B cell (primary cell): ENCODE measurements at places on chromosomes 2 and 18. TPM values are rescaled to one million over a fixed set of nuclear protein-coding genes. Genes with fewer than 3 reads are reported as not detected.

The SAP130 gene
- polyA plus RNA-seq = 11.8 and 13.4 TPM in 2 replicates

DNA sequence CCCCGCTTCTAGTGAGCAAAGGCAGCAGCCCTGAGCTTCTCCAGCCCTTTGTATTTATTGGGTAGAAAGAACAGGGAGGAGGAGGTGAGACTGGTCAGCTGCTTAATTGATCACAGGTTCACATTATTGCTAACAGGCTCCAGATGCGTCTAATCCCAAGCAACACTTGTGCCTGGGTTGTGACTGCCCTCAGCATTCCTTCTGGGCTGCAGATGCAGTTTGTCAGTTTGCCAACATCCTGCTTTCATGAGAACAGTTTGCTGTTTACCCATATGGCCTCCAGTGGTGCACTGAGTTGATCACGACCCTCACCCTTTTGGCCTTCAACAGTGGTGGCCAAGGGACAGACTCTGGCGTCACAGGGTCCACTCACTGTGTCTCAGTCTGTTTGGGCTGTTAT is 159.5 kb upstream of the ZNF516 start:
- no peak for DNase-seq

DNA sequence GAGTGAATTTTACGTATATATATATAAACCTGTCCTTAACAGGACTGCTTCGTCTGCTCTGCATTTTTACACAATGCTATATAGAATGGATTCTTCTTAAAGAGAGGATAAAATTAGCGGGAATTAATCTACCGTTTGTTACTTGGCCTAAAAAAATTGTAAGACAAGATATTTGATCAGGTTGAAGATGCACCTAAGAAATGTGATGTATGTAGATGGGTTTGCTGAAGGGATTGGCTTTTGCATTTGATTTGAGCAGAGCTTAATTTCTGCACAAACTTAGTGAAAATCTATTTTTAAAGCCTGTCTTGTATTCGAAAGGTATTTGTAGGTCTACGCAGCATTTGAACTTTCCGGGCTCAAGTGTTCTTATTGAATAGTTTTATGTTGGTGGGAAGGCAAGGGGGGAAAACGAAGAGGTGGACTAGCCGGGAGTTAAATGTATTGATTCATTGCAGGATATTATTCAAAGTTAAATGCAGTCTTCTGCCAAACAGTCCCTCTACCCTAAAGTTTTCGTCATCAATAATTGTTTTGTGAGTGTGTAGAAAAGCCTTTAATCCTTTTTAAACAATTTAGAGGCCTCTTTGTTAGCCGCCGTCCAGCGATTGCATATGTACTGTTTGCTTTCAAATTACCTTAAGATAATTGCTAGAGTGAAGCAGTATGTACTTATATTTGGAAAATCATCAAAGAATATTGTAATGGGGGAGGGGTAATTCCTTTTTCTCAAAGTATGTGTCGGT is 1.2 kb downstream of the PPP1CB start:
- no peak for DNase-seq

The PCARE gene
- polyA plus RNA-seq = not detected in 2 replicates

DNA sequence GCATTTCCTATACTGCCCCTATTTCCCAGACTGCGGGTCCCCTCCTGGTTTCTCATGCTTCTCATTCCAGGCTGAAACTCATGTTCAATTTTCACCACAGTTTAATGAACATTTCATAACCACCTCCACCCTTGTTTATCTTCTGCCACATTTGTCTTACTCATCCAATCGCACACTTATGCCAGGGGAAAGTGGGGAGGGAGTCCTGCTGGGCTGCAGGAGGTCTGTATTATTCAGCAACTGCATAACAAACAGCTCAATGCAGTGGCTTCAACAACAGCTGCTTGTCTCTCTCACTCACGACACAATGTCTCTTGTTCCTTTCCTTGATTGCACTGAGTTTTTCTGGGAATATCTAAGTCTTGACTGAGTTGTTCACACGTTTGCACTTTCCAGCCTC is 106.0 kb downstream of the ZNF519 start:
- no peak for DNase-seq

The RAMP1 gene
- 0.37 TPM in 1 of 2 replicates, not detected in the other for polyA plus RNA-seq

DNA sequence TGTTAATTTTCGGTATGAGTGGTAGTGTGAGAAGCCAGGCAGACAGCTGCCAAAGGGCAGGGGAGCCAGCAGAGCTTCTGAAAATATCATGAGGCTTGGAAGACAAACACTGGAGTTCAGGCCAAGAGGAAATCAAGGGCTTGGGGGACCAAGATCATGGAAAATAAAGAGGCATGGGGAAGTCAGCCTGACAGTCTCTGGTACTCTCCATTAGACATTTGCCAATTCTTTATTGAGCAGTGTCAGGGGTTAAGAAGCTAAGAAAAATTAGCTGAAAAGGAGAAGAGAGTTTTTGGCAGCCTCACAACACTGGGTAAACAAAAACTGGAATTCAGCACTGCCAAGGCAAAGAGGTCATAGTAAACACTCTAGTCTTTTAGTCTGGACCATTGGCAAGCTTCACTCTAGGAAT is 612.7 kb downstream of the EPHA4 start:
- DNase-seq = no peak

DNA sequence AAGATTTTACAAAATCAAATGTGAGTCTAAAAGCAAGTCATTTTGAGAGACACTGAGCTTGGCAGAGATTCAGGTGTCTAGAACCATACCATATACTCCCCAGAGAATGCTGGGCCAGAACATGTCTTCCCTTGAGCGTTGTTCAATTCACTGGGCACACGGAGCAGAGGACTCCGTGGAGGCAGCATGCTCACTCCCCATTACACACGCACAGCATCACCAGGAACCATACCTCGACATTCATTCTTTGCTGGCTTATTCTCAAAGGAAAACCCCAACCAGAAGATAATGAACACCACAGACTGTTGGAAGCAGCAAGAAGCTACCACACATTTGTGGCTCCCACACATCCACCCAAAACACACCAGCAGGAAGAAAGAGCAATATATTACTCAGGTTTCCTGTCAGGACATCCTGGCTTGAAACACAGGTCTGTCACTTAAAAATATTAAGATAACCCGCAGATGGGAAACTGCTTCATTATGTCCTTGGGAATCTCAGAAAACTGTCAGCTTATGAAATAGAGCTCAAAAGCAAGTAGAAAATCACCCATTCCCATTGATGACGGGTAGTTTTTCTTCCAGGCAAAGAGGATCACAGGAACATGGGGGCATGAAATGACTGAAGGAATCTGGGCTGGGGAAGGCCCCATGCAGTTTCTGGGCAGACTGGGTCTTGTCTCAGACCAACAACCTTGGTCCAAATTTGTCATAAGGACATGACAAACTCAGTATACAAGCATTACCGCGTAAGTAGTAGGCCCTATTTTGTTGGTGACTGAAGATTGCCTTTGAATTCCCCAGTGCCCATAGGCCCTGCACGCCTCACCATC is 46.4 kb downstream of the PCBP1 start:
- peak; percentile 59 for DNase-seq

GRCh38 chr2:95346231-95346737 is 49.1 kb downstream of the KCNIP3 start:
- no peak for DNase-seq

DNA sequence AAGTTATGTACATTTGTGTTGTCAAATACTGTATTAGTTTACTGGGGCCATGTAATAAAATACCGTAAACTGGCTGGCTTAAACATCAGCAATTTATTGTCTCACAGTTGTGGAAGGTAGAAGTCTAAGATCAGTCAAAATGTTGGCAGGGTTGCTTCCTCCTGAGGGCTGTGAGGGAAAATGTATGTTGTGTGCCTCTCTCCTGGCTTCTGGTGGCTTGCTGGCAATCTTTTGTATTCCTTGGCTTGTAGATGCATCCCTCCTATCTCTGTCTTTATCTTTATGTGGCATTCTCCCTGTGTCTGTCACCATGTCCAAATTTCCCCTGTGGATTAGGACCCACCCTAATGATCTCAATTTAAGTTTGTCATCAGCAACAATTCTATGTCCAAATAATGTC is 37.0 kb upstream of the SLC30A6 start:
- DNase-seq = no peak

DNA sequence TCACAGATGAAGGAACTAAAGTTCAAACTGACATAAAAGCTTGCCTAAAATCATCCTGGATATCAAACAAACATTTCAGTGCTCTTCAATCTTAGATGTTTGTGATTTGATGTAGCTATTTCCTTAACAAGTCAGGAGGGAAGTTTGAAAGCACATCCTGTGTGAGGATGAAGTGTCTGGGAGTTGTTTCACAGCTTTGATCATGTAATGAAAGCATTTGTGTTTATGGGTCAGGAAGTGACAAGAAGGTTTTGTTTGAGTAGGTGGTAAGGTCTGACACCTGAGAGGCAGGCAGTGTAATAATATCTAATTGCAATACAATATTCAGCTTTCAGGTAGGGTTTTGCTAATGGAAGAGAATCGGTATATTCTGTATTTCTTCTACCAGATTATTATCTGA is 26.0 kb upstream of the CSRNP3 start:
- DNase-seq = no peak

DNA sequence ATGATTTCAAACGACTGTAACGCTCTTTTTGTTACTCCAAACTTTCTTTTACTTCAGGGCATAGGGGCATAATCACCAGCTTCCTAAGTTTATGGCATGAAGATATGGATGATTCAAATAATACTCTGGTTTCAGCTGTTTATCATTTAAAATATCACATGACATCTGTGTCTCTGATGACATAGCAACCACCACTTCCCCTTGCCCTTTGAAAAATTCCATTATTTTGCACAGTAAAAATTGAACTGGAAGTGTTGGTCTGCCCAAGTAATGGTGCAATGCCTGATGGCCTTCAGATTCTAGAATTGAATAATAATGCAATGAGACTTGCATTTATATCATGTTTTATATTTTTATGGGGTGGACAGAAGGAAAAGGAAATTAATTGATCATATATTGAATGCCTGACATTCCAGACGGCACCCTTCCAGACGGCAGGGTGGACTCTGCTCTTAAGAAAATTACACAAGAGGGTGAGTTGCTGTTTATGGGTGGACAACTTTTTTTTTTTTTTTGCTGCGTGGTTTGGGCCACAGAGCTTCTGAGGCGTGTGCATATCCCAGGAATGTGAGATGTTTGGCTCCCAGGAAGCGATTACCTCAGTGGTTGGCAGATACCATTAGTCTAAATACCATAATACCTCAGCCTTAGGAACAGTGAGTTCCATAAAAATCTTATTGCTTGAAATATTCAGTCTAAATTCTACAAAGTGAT is 101.7 kb upstream of the ZNF521 start:
- no peak for DNase-seq

- DNase-seq = no peak
Observed at GRCh38 chr18:46243095-46243494, 138.9 kb downstream of the HAUS1 start.

- DNase-seq = peak; percentile 78
Observed at GRCh38 chr2:16653799-16654198, 11.8 kb downstream of the CYRIA start.

GRCh38 chr2:216281316-216281715 is 91.0 kb downstream of the MARCHF4 start:
- DNase-seq = no peak

- DNase-seq = no peak
Observed at GRCh38 chr2:26850000-26850431, 2.1 kb downstream of the DPYSL5 start.

The ZEB2 gene
- polyA plus RNA-seq = 56.3 and 78.7 TPM in 2 replicates

The LRRC30 gene
- not detected in 2 replicates for polyA plus RNA-seq

- DNase-seq = no peak
Observed at GRCh38 chr2:146661473-146662096, 1183.2 kb upstream of the ACVR2A start.

The MRO gene
- polyA plus RNA-seq = not detected in 2 replicates

The ABCG8 gene
- not detected in 2 replicates for polyA plus RNA-seq

GRCh38 chr2:12397854-12398253 is 318.9 kb upstream of the TRIB2 start:
- DNase-seq = no peak

DNA sequence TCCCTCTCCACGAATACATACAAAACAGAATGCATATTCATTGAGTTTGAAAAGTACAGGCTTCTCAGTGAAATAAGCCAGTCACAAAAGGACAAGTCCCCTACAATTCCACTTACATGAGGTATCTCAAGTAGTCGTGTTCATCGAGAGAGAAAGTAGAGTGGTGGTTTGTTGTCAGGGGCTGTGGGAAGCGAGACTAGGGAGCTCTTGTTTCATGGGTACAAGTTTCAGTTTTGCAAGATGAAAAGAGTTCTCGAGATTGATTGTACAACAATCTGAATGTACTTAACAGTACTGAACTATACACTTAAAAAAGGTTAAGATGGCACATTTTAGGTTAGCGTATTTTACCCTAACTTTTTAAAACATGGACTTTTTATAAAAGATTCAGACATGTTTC is 71.5 kb upstream of the TTC39C start:
- DNase-seq = no peak

DNA sequence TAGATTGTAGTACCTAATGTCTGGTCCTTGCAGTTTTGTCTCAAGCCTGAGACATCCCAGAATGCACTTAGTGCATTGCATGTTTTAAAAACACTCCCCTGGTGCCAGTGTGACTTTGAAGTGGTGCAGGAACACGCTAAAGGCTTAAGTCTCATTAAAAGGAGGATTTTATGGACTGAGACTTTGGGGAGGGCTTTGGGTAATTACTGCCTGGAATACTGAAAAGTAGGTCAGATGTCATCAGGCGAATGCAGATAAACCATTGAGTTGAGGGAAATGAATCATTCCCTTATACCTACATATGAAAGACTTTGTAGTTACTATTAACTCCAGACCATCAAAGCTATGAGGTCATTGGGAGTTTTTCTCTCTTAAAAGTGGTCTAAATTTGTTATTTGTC is 3.0 kb upstream of the OSBPL1A start:
- no peak for DNase-seq

The ANKRD29 gene
- polyA plus RNA-seq = not detected in 2 replicates

DNA sequence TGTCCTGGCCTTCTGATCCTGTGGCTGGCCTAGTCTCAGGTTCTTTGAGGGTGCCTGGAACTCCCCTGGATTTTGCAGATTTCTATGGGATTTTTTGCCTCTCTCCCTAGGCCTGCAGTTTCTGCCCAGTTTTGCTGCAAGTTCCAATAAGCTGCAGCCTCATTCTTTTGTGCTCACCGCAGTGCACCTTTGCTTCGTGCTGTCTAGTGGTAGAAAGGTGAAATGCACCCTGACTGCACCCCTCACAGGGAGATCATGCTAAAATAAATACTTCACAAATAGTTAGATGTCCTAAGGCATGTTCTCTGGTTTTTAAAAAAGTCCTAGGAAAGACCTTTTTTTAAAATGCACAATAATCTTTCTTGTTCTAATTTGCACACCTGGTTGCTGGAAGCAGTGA is 72.5 kb downstream of the GNAL start:
- DNase-seq = no peak
